ENCODE measurements at places on chromosomes 2 and 18. TPM values are rescaled to one million over a fixed set of nuclear protein-coding genes. Genes with fewer than 3 reads are reported as not detected.

The TTC27 gene
- total RNA-seq: 12.5 TPM

The KATNAL2 gene
- 3.8 TPM for total RNA-seq

The GAD1 gene
- 0.09 TPM for total RNA-seq

The ST6GAL2 gene
- not detected for total RNA-seq

The NT5DC4 gene
- total RNA-seq: not detected

The TCF7L1 gene
- total RNA-seq: 2.4 TPM

The COLEC12 gene
- 144 TPM for total RNA-seq

The SKOR2 gene
- not detected for total RNA-seq

The NCOA1 gene
- 8.4 TPM for total RNA-seq

The VWC2L gene
- under 0.01 TPM for total RNA-seq

The SLC66A2 gene
- 35.8 TPM for total RNA-seq

The COBLL1 gene
- 2.5 TPM for total RNA-seq

The CYBRD1 gene
- total RNA-seq: 454 TPM

The FSIP2 gene
- total RNA-seq: under 0.01 TPM

The PXDN gene
- total RNA-seq: 73.5 TPM

The SPP2 gene
- total RNA-seq: 0.16 TPM

The SERPINB5 gene
- 0.34 TPM for total RNA-seq

The ABCB11 gene
- total RNA-seq: under 0.01 TPM

The UGT1A10 gene
- not detected for total RNA-seq

The MFSD6 gene
- 7.7 TPM for total RNA-seq

The MROH2A gene
- not detected for total RNA-seq

The STPG4 gene
- total RNA-seq: 0.16 TPM

The CCL20 gene
- not detected for total RNA-seq

The TTR gene
- not detected for total RNA-seq

The POU3F3 gene
- total RNA-seq: not detected

The GNLY gene
- total RNA-seq: not detected

The ATL2 gene
- total RNA-seq: 55.0 TPM

The UGT1A3 gene
- not detected for total RNA-seq

The C2orf15 gene
- total RNA-seq: not detected

The L3MBTL4 gene
- 0.16 TPM for total RNA-seq

The C1D gene
- 10.7 TPM for total RNA-seq

The FEV gene
- not detected for total RNA-seq

The KDSR gene
- total RNA-seq: 24.0 TPM

The STK11IP gene
- total RNA-seq: 15.1 TPM
